ENCODE measurements at places on chromosomes 7 and 10.

DNA sequence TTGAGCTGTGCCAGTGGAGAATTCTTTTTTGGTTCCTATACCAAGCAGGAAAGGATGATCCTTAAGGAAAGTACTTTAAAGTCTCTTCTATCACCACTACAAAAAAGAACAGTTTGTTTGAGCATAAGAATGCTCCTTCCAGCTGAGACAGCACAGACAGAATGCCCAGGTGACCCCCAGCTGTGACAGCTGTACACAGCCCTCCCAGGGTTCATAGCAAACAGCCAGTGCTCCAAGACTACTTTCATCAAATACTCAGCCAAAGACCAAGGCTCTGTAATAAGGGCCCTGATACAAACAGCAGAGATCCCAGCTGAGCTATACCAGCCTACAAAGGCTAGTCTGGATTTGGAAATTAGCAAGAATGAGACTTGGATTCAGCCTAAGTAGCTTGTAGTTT lies 65.7 kb downstream of the NXPH1 start:
- H3K36me3 ChIP-seq: no peaks in the 10 kb centered on the region
- DNase-seq: no peak
- H3K27me3 ChIP-seq: no peaks in the 10 kb centered on the region
- H3K4me1 ChIP-seq: no peaks in the 10 kb centered on the region
- H3K27ac ChIP-seq: no peak overlapping the region

DNA sequence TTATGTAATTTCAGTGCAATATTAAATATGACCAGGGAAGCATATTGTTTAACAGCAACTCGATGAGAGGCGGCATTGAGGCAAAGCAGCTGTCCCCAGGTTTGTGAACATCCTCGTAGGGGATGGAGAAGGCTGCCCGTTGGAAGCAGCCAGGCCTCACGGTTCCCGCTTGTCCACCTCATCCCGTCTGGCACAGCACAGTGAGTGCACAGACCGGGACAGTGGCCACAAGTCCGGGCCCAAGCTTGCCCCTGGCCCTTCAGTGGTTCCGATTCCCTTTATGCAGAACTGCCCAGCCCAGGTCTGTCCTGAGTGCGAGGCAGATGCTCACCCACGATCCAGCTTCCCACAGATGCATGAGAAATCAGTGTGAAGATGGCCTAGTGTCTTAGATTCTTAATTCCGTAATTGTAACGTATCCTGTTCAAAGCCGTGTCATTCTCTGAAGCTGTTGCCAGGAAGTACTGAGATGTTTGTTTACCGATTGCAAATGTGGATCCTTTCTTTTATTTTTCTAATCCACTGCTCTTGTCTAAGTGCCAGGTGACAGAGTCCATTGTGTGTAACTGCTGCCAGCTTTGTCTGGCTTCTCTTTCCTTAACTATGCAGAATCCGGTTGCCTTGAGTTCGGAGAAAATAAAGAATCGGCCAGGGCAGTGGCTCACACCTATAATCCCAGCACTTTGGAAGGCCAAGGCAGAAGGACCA lies 35.5 kb downstream of the PFKP start:
- H3K4me3 ChIP-seq: no peak overlapping the region
- peaks cover 3% of the 10 kb centered on the region for H3K4me1 ChIP-seq
- no peaks in the 10 kb centered on the region for H3K27me3 ChIP-seq
- peaks cover 73% of the 10 kb centered on the region for H3K36me3 ChIP-seq
- H3K27ac ChIP-seq: no peak overlapping the region

GRCh38 chr10:44576702-44577191 lies 191.8 kb upstream of the CXCL12 start:
- H3K4me3 ChIP-seq: no peak overlapping the region
- H3K27me3 ChIP-seq: no peaks in the 10 kb centered on the region
- no peaks in the 10 kb centered on the region for H3K36me3 ChIP-seq
- no peak overlapping the region for H3K27ac ChIP-seq

DNA sequence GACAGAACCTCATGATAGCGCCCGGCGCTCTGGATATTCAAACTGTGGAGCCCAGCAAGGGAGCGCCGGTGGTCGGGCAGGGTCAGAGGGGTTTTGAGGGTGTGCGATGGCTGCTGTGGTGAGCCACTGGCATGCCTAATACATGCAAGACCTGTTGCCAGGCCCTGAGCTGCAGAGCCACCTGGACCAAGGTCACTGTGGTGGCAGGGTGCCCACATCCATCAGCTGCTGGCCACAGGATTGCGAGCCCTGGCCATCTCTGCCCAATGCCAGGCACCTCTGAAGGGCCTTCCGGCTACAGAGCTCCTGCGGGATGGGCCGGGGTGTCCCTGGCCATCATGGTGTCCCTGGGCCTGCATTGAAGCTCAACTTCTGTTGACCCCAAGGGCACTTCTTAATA lies 123.0 kb upstream of the TNRC18 start:
- peaks cover 13% of the 10 kb centered on the region for H3K4me1 ChIP-seq
- no peaks in the 10 kb centered on the region for H3K27me3 ChIP-seq
- no peaks in the 10 kb centered on the region for H3K36me3 ChIP-seq
- no peak for DNase-seq
- no peak overlapping the region for H3K4me3 ChIP-seq
- no peak overlapping the region for H3K27ac ChIP-seq

DNA sequence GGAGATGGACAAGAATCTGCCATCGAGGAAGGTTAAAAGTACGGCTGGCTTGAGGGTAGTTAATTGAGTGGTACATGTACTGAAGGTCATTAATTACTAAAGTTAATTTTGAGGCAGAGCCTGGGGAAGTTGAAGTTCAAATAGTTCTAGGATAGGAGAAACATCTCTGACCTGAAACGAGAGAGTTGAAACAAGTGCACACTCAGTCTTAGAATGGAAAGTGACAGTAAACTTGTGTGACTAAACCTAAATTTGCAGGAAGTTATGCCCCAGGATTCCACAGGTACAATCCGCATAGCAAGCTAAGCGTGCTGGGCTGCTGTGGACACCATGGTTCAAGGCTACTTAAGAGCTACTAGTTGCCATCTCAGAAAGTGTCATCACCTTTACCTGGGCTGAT lies 209.9 kb downstream of the CHCHD3 start:
- peaks cover 24% of the 10 kb centered on the region for H3K4me1 ChIP-seq
- DNase-seq: no peak
- peaks cover 14% of the 10 kb centered on the region for H3K36me3 ChIP-seq
- H3K4me3 ChIP-seq: no peak overlapping the region
- no peaks in the 10 kb centered on the region for H3K27me3 ChIP-seq
- H3K27ac ChIP-seq: no peak overlapping the region

DNA sequence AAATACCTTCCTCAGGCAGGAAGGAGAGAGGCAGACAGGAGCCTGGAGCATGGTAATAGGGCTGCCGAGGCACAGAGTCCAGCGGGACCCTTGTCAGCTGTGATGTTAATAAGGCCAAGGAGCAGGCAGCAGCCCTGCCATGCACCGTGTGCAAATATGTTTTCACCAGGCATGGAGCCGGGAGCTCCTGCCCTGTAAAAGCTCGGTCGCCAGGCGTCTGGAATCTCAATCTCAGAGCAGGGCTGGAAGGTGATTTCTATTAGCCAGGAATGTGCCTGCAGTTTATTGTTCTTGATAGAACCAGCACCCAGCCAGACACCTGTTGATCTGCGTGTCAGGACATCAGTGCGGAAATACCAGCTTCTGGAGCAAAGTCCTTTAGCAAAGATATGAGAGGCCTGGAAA lies 469.8 kb downstream of the GLRX3 start:
- DNase-seq: no peak
- H3K36me3 ChIP-seq: no peaks in the 10 kb centered on the region
- no peaks in the 10 kb centered on the region for H3K4me1 ChIP-seq
- H3K27me3 ChIP-seq: peaks cover 3% of the 10 kb centered on the region
- H3K4me3 ChIP-seq: no peak overlapping the region

DNA sequence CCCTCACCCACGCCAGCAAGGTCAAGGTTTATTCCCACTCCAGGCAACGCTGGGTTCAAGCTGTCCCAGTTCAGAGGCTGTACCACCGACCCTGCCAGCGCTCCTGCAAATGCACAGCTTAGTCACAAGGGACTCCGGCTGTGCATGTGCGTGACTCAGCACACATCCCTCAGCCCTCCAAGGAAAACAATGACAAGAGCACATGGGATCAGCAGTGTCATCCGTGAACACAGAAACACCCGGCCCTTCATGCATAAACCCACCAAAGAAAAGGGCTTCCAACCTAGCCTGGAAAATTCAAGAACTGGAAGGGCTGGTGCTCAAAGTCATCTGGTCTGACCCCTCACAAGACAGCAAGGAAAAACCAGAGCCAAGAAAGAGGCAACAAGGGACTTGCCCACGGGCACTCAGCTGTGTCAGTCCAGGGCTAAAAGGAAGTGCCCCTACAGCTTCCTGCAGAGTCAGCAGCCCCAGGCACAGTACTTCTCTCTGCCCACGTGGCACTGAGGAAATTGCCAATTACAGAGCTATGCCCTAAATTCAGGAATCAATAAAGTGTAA lies 106.1 kb downstream of the KCNMA1 start:
- DNase-seq: no peak
- H3K27ac ChIP-seq: no peak overlapping the region
- H3K4me3 ChIP-seq: no peak overlapping the region

- H3K4me1 ChIP-seq: peaks cover 7% of the 10 kb centered on the region
- peak overlapping the region; percentile 90 for H3K27ac ChIP-seq
- peak overlapping the region; percentile 50 for H3K4me3 ChIP-seq
- DNase-seq: no peak
- H3K27me3 ChIP-seq: peaks cover 8% of the 10 kb centered on the region
- peaks cover 3% of the 10 kb centered on the region for H3K36me3 ChIP-seq
These were observed 113.2 kb upstream of the MYO3A start for GRCh38 chr10:25820874-25821273.

DNA sequence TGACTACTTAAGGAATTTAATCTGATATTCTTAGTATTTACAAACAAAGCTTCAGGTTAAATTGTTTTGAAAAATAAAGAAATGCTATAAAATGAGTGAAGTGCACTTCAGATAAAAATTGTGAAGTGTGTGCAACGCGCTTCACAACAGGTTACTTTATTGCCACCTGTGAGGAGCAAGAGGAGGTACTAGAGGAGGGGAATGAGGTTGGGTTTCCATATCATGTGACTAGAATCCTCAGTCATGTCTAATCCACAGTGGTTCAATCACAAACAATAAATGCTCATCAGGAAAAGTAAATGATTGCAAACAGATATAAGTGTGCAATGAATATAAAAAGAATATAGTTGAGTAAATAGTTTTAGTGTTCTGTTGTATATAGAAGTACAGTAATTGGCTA lies 34.5 kb upstream of the CD36 start:
- DNase-seq: no peak
- H3K27me3 ChIP-seq: no peaks in the 10 kb centered on the region
- H3K27ac ChIP-seq: no peak overlapping the region
- H3K4me1 ChIP-seq: no peaks in the 10 kb centered on the region
- no peak overlapping the region for H3K4me3 ChIP-seq

DNA sequence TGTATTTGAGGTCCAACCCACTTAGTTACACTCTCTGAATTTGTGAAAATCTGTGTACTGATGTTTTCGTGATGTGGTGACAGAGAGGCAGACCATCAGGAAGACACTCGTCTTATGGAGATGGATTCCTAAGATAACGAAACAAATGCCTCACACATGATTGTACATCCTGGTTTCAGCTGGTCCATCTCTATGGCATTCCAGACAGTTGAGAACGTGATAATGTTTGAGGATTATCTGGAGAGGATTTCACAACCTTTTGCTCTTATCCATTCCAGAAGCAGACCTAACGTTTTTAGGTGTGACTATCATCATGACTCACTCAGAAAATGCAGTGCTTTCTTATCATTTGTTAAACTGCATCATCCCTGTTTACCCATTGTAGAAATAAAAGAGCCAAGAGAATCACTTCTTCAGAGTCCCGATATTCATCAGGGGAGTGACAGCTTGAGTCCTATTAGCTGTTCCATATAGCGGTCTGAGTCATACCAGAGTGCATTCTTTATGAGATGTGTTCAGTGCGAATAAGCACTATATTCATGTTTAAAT lies 74.5 kb downstream of the BMPER start:
- no peaks in the 10 kb centered on the region for H3K27me3 ChIP-seq
- no peaks in the 10 kb centered on the region for H3K4me1 ChIP-seq
- H3K27ac ChIP-seq: no peak overlapping the region
- H3K4me3 ChIP-seq: no peak overlapping the region
- no peaks in the 10 kb centered on the region for H3K36me3 ChIP-seq

- peaks cover 46% of the 10 kb centered on the region for H3K27me3 ChIP-seq
- H3K4me1 ChIP-seq: peaks cover 62% of the 10 kb centered on the region
- peaks cover 32% of the 10 kb centered on the region for H3K36me3 ChIP-seq
- H3K27ac ChIP-seq: peak overlapping the region; percentile 37
- DNase-seq: no peak
These were observed 11.8 kb downstream of the GPR146 start for GRCh38 chr7:1055956-1056784.

DNA sequence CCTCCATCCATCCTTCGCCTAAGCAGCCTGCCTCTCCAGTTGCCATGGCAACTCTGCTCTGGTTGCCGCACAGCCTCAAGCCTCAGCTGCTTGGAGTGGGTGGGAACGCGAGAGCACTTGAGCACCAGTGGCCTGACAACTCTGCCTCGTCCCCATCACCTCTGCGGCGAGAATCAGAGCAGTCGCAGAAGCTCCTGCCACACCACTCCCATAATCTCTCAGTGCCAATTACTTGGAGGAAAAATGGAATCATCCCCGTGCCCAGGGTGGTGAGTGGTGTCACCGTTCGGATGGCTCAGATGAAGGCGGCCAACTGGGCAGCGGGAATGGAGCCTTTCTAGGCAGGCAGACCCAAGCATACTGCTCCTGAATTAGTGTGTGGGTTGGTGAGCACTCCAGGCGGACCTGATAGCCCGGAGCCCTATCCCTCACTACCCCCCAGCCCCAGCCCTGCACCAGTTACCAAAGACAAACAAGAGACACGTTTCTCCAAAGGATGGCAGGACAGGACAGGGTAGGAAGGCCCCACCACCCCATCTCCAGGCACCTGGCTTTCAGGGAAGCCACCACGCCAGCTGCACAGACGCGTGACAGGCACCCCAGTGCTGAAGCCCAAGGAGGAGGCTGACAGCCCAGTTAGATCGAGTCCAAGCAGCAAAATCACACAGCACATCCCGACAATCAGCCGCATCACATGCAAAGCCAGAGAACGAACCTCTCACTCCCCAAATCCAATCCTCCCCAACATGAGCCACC lies 335.4 kb downstream of the PTPRN2 start:
- H3K4me1 ChIP-seq: no peaks in the 10 kb centered on the region
- H3K4me3 ChIP-seq: no peak overlapping the region
- H3K27me3 ChIP-seq: no peaks in the 10 kb centered on the region
- no peaks in the 10 kb centered on the region for H3K36me3 ChIP-seq
- H3K27ac ChIP-seq: no peak overlapping the region

DNA sequence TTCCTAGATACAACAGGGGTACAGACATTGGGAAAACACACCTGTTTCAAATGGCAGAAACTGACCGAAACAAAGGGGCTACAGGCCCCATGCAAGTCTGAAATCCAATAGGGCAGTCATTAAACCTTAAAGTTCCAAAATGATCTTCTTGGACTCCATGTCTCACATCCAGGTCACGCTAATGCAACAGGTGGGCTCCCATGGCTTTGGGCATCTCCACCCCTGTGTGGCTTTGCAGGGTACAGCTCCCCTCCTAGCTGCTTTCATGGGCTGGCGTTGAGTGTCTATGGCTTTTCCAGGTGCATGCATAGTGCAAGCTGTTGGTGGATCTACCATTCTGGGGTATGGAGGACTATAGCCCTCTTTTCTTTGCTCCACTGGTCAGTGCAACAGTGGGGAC lies 248.1 kb upstream of the RHOBTB1 start:
- H3K4me3 ChIP-seq: no peak overlapping the region
- no peak for DNase-seq
- no peaks in the 10 kb centered on the region for H3K4me1 ChIP-seq
- peaks cover 4% of the 10 kb centered on the region for H3K27me3 ChIP-seq
